ENCODE measurements at places on chromosomes 12 and 14.

GRCh38 chr12:13404111-13404628 is 207.6 kb downstream of the EMP1 start:
- DNase-seq = no peak

GRCh38 chr12:130459916-130460315 is 122.2 kb downstream of the PIWIL1 start:
- no peak for DNase-seq

DNA sequence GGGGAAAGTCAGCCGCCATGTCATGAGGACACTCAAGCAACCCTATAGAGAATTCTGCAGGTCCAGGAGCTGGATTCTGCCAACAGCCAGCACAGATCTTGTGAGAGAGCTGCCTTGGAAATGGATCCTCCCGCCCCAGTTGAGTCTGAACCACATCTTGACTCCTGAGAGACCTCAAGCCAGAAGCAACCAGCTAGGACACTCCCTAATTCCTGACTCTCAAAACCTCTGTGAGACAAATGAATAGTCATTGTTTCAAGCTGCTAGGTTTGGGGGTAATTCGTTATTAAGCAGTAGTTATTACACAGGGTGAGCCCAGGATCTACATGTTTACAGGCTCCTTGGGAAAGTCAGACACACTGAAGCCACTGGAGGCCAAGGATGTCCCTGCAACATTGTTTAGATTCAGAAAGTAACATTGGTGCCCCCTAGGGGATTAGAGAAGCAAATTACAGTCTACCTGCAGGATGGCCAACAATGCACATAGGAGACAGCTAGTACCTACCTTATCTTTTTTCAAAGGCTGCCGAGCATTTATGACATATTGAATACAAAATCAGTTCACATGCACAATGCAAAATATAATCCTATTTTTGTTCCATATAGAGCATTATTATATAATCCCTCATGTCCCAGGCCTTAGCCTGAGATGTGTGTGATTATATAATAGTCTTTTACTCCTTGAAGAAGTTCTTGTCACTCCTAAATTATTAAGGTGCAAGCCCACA is 57.9 kb upstream of the FICD start:
- DNase-seq = no peak

GRCh38 chr14:92507174-92507768 is 6.3 kb upstream of the RIN3 start:
- no peak for DNase-seq

DNA sequence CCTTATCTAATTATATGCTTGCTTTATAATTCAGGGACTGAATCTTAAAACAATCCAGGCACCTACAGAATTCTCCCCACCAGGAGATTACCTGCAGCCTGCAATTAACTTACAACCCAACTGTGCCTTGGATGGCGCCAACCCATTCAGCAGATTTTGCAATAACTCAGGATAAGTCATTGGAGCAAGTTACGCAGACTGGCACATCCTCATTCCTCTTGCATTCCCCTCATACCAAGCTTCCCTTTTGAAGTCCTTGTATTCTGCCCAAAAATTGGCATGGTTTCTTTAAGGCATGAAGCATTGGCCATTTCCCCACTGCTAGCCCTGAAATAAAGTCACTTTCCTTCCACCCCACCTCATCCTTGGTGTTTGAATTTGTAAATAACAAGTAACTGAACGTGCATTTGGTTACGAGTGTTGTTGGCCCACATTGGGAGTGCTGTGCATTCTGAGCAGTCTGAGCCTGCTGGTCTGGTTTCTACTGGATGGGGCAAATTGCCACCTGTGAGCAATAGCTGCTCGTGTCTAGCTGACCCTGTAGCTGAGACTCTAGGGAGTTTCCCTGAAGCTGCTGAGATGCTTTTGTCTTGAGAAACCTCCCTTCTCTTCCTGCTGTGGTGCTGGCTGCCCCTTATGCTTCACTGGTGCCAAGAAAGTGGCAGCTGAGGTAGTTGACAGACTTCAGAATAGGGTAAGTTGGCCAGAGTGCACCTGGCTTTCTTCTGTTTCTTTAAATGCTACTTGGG is 99.2 kb upstream of the SCAF11 start:
- DNase-seq = no peak

DNA sequence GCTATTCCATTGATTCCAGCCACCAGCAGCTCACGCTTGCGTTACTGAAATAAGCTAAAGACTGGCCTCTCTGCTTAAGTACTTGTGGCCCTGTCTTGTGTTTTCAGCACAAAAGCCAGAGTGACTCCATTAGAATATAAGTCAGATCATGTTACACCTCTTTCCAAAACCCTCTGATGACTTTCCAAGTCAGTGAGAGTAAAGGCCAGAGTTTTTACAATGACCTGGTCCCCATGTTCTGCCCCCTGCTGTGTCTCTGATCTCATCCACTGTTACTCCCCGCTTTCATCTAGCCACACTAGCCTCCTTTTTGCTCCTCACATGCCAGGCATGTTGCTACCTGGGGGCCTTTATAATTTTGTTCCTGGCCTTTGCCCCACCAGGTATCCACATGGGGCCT is 6.9 kb upstream of the CKAP4 start:
- DNase-seq = peak; percentile 36

- DNase-seq = no peak
Observed at GRCh38 chr12:95169368-95169767, 47.9 kb downstream of the FGD6 start.

DNA sequence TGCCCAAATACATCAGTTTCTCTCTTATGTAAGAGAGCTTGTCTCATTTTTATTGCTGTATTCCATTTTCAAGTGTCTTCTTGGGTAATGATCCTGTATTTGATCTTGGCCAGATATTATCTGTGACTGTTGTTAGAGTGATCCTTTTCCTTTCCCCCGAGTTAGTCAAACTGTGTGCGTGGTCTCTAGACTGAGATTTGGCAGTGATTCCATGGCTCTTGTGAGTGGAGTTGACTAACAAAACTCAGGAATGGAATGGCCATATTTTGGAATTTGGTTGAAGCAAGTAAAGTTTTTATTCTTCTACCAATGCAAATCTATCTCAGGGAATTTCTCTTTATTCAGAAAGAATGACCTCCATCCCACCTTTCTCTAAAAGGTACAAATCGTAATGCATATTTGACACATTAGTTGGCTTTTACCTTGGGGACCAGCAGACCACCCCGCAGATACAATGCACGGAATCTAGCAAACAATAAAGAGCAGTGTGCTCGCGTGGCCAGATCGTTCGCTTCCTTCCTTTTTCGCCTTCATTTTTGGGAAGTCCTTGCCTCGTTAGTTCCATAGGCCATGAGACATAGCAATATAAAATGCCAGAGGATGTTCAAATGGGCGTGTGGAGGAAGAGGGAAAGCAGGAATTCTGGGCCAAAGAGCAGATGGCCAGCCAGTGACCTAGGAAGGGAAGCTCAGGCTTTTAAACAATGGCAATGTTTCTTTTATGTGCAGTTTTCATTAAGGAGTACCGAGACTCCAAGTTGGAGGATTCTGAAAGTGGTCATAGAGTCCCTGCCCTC is 24.4 kb downstream of the ETV6 start:
- no peak for DNase-seq

DNA sequence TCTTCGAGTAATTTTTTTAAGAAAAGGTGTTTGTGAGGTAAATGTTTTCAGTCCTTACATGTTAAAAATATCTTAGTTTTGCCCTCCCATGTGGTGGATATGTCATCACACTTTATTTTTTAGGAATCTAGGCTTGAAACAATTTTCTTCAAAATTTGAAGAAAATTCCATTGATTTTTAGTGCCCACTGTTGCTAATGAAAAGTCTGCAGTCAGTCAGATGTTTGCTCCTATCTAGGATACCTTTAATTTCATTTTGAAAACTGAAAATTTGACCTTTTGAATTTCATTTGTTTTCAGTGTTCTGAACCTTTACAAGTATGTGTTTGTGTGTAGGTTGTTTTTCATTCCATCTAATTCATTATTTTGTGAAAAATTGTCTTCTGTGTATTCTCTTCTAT is 105.4 kb downstream of the LRRK2 start:
- no peak for DNase-seq

DNA sequence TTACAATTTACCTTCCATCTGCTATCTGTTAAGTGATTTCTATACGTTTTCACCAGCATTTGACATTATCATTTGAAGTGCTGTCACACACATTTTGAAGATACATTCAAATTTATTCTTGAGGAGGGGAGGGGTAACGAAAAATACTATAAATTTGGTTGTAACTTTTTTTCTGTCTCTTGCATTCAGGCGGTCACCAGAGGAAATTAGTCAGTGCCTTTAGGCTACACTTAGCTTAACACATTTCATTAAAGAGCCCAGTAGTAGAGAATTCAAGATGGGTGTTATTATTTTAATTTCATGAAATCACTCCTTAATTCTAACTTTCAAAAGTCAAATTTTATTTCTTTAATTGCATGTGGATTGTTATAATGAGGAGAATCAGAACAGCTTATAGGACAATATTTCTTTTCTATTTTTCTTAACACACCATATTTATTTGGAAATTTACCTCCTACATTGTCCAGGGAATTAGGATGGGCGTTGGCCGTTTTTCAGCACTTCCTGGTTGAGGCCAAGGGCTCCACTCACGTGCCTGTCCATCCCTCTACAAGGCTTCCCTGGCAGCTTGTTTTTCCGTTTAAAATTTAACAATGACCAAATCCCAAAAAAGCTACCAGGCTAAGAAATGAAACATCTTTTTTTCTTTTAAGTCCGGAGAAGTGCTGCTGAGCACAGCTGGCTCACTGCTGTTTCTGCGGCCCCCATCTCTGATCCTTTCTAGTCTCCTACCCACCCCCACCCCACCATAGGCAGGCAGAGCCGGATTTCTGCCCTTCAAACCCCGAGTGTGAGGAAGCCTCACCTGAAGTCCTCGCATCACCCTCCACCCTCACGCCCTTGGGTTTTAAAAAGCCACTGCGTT is 1.1 kb upstream of the FAR2 start:
- DNase-seq = no peak

- DNase-seq = no peak
Observed at GRCh38 chr12:129662234-129662633, 241.6 kb downstream of the TMEM132D start.

DNA sequence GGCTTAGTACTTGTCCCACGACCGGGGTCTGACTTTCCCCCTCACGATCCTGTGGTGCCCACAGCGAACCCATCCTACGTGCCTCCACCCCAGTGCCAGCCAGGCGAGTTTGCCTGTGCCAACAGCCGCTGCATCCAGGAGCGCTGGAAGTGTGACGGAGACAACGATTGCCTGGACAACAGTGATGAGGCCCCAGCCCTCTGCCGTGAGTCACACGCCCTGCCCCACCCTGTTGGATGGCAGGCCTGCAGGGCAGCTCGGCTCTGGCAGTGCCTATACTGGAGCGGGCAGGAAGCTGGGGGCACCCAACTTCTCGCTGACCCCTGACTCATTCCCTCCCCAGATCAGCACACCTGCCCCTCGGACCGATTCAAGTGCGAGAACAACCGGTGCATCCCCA is 18.3 kb upstream of the LRP1-AS start:
- no peak for DNase-seq

DNA sequence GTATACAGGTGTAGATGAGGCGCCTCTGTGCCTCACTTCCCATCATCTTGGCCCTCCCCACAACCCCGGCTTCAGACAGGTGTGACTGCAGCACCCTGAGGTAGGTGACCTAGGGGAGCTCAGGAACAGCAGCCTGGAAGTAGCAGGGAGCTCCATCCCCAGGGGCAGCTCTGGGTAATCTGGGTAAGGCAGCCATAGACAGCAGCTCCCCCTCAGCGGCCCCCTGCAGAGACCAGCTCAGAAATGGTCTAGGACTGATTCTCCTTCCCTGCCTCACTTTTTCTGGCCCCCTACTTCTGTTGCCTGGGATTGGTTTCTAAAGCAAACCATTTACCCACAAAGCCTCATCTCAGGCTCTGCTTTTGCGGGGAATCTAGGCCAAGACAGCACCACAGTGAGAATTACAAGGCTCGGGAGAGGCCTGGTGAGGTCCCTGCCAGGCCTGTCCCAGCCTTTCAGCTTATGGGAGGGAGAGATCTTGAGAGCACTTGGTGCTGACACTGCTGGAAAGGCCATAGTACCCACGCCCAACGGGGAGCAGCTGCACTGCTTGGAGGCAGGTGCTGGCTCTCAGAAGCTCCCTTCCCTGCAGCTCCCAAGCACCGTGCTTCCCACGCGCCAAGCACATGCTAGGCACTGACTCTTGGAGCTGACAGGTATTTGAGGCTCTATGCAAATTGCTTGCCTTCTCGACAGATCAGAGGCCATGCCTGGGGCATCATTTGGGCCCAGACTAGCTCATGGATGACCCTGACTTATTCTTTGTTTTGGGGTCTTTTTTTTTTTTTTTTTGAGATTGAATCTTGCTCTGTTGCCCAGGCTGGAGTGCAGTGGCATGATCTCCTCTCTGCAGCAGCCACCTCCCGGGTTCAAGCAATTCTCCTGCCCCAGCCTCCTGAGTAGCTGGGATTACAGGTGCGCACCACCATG is 45.1 kb upstream of the TRAF3 start:
- no peak for DNase-seq

- no peak for DNase-seq
Observed at GRCh38 chr14:74018174-74018585, 908 bp downstream of the ENTPD5 start.

DNA sequence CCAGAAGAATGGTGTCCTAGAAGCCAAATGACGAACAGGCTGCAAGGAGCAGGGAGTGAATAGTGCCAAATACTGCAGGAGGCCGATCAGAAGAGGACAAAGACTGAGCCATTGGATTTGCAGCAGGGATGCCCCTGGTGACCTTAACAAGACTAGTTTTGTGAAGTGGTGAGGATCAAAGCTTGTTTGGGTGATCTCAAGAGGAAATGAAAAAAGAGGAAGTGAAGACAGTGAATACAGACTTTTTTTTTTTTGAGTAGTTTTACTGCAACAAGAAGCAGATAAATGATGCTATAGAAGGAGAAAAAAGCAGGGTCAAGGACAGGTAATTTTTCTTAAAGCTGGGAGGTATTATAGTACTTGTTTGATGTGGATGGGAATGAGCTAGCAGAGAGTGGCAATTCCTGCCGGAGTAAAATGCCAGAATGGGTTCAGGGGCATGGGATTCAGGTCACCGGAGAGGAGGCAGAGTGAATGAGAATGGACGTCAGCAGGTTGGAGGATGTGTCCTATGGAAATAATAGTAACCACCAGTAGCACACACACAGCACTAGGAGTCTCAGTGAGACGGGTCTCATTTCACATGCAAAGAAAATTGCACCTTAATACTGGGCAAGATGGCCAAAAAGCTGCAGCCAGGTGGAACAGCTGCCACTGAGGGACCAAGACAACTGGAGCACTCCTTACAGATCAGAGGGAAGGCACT is 345.8 kb upstream of the CCDC196 start:
- DNase-seq = no peak

DNA sequence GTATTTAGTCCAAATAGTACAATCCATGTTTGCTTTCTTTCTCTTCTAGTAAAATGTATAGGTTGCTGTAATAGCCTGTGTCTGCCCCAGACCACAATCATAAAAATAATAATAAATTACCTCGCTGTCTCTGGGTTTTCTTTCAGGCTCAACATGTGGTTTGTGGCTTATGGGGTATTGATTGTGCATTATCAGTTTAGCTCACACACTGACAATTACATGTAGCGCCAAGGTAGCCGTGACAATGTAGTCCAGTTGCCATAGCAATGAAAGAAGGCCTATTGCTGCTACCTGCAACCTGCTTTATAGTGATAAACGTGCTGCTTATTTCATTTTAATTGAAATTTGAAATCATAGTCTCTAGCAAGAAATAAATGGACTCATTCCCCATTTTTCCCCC is 1009.8 kb downstream of the NRXN3 start:
- DNase-seq = no peak

GRCh38 chr12:119211884-119212283 is 33.2 kb downstream of the HSPB8 start:
- DNase-seq = no peak

GRCh38 chr12:13097491-13098011 is 5.9 kb downstream of the GSG1 start:
- no peak for DNase-seq

- DNase-seq = peak; percentile 45
Observed at GRCh38 chr12:109458771-109459208, 18.3 kb downstream of the KCTD10 start.
